CD4-positive, alpha-beta T cell treated with Interleukin-21 for 1 hour (primary cell): ENCODE measurements at places on chromosomes 3 and 15.

GRCh38 chr15:79204886-79205675 lies 77.4 kb upstream of the ANKRD34C start:
- no peak for DNase-seq

GRCh38 chr15:96339619-96340347 lies 9.3 kb downstream of the NR2F2 start:
- DNase-seq, result no peak

GRCh38 chr3:98013411-98014267 lies 21.5 kb downstream of the GABRR3 start:
- DNase-seq, result no peak

- DNase-seq, result no peak
Measured at GRCh38 chr3:114435386-114436115, 141.7 kb downstream of the TIGIT start.

GRCh38 chr3:139285691-139286090 lies 58.1 kb upstream of the MRPS22 start:
- no peak for DNase-seq

DNA sequence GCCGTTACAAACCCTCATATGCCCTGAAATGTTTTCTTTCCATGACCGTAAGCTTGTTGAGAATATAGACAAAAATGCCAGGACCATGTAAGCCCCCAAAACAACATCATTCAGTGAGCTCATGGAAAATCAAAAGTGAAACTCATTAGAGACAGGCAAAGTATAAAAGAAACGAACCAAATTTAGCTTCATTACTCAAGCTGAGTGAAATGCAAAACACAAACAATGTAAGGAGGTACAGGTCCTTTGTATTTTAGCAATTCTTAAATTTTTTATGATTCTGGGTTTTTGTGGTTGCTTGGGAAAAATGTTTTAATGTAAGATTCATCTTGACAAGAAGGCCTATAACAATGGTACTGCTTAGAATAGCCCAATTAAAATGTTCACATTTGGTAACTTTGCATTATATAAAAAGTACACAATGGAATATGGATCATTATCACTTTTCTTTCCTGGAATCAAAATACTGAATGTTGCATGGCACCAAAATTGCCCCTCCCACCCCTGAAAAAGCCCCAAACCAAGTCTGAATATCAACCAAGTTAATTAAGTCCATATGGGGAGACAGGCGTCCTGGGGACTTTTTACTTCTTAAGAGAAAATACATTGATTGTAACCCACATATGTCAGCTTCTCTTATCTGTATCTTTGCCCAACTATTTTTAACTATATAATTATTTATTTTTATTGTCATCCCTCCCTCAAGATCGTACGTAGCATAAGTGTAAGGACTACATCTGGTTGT lies 247.7 kb upstream of the CDIN1 start:
- no peak for DNase-seq

- peak; percentile 24 for DNase-seq
Measured at GRCh38 chr3:50299929-50300680, 900 bp upstream of the HYAL3 start.

GRCh38 chr15:64749999-64750657 lies 25.3 kb downstream of the RBPMS2 start:
- DNase-seq, result no peak

- DNase-seq, result no peak
Measured at GRCh38 chr15:34650177-34650576, 66.7 kb upstream of the GOLGA8B start.

- DNase-seq, result no peak
Measured at GRCh38 chr15:78715930-78716329, 74.9 kb upstream of the CHRNB4 start.

DNA sequence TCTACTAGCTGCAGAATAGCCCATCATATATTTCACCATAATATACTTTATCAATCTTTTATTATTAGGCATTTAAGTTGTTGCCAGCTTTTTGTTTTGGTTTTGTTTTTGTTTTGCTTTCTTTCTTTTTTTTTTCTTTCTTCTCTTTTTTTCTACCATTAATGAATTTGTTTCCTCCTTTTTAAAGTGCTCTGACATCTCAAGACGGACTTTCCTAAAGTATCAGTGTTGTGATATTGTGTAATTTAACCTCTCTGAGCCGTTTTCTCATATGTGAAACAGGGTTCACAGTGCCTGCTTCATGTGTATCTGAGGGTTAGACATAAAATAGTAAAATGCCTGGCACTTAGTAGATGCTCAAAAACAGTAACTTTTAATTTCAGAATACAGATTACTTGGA lies 109.5 kb upstream of the IL12A start:
- DNase-seq, result no peak

DNA sequence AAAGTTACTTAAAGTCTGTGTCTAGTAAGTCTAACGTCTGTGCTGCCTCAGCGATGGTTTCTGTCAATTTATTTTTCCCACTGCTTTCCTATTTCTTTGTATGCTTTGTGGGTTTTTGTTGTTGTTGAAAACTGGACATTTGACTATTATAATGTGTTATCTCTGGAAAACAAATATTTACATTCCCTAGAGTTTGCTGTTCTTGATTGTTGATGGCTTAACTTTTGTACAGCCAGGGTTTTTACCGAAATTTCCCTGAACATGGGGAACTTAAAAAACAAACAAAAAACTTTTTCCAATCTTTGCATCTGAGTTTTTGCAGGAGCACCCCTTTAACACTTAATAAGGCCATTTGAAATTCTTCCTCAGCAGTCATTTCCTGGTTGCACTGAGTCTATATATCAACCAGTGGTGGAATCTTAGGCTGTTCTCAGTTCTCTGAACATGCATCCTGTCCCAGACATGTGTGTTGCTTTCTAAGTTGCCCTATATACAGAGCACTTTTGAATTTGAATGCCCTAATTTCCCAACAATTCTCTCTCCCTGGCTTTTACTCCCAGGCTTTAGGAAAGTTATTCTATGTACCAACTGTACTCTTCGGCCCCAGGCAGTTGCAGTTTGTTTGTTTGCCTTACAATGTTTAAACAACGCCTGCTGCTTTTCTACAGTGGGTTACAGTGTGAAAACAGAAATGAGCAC lies 11.8 kb upstream of the PIAS1 start:
- DNase-seq, result no peak

DNA sequence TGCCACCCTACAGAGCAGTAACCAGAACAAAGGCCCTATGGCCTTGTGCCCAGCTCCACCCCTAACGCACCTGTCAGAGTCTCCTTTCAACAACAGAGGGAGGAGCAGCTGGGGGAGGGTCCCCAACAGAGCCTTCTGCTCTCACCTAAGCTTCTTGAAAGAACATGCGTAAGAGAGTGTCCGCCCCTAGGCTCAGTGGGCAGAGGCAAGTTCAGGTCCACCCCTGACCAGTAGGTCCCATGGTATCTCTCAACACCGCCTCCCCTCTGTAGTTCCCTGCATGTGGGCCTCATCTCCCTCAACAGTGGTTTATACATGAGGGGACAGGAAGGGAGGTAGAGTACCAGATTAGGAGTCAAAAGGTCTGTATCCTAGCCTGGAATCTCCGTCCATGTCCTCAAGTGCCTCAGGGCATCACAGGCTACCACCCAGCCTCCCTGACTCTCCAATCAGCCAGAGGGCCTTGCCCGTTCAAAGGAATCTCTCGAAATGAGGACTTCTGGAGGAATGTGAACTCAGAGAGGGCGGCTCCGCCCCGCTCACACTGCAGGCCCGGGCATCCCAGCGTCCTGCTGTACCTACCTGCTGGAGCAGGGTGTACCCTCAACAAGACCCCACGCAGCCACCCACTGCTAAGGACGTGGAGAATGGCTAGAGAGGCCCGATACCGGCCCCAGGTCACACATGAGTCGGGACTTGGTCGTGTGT lies 680 bp downstream of the POC1A start:
- no peak for DNase-seq

- DNase-seq, result peak; percentile 28
Measured at GRCh38 chr15:64844576-64845145, 2.9 kb downstream of the PLEKHO2 start.

DNA sequence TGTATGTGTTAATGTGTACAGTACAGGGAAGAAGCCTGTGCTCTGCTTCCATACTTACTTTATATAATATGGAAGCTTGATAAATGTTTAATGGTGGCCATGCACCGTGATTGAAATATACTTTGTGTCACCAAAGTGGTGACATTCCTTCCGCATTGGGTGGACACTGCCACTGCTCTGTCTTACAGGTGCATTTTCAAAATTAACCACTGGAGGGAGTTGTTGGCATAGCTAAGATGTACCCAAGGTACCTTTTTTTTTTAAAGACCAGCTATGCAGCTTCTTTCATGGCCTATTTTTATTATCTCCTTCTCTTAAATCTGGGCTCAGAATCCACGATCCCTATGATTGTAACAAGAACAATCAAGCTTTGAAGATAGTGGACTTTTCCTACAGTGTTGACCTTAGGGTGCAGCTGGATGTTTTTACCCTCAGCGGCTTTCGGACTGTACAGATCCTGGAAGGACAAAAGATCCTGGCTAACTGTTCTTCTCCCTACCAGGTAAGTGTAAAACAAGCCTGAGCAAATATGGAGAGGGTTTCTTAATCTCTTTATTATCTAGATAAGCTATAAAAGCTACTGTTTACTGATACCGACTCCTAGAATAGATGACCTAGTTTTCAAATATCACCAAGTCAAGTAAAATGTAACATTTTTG lies 21.6 kb upstream of the PAK6 start:
- DNase-seq, result peak; percentile 84

DNA sequence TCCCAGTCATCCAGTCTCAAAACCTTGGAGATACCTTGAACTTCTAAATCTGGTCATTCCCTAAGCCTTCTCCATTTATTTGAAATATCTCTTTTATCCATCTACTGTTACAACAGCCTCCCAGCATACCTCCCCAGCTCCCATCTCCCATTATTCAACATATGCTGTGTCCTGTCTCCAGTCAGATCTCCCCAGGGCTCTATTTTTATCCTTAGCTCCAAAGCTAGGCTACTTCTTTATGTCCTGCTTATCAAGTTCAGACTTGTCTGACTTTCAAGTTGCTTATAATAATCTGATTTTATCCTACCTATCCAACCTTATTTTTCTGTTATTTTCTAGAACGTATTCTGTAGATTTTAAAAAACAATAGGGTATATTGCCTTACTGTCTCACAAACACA lies 44.2 kb downstream of the IQGAP1 start:
- no peak for DNase-seq

DNA sequence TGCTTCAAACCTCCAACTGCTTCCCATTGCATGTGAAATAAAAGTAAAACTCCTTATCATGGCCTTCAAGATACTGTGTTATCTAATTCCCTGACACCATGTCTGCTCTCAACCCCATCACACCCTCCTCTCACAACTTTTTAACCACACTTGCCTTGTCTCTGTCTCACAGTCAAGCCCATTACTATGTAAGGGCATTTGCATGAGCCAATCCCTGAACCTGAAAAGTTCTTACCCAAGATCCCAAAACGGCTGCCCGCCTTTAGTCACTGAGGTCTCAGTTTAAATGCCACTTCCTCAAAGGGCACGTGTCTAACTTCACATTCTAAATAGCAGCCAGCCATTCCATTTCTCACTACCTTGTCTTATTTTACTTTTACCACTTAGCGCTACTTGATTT lies 83.1 kb downstream of the SST start:
- DNase-seq, result no peak

DNA sequence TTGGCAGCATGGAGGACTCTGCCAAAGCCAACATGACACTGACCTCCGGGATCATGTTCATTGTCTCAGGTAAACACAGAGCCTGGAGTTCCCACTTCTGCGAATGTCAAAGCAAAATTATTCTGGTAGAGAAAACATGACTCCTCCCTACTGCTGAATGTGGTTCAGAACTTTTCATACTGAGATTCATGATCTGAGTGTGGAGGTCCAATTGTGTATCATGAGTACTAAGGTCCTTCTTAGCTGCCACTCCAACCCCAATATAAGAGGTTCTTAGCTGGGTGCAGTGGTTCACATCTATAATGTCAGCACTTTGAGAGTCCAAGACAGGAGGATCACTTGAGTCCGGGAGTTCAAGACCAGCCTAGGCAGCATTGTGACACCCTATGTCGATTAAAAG lies 13.8 kb downstream of the CLDN18 start:
- DNase-seq, result no peak

- DNase-seq, result no peak
Measured at GRCh38 chr3:71111784-71112440, 471.6 kb downstream of the FOXP1 start.

GRCh38 chr3:124372775-124373174 lies 357.5 kb upstream of the UMPS start:
- DNase-seq, result no peak

GRCh38 chr15:79071901-79072300 lies 18.7 kb downstream of the RASGRF1 start:
- no peak for DNase-seq

DNA sequence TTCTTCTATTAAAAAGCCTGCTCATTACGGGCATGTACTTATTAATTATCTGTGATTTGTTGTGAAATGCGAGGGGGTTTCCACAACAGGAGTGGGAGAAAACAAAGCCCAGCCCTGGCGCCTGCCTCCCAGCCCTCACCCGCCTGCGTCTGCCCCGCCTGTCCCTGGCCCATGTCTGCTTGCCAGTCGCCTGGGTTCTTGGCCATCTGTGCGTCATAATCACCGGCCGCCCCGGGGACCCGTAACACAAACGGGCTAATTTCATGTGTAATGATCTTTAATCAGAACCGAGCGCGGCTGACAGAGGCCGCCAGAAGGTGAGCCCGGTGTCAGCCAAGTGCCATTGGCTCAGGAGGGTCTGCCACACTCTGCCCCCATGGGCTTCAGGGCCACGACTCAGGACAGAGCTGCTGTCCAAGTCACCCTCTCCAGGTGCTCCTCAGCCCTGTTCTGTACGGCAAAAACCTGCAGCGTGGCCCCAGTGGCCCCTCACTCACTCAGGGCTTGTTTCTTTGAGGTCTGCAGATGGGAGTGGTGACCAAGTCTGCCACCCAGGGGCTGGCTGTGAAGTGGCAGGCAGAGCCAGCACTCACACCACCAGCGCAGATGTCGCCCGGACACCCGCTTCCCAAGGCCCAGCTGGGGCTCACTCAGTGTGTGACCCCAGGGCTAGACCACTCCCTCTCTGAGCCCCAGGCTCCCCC lies 28.8 kb upstream of the TMEM115 start:
- DNase-seq, result no peak

- no peak for DNase-seq
Measured at GRCh38 chr3:192133271-192133670, 594.1 kb downstream of the FGF12 start.

GRCh38 chr15:68962465-68962864 lies 32.1 kb downstream of the SPESP1 start:
- no peak for DNase-seq

DNA sequence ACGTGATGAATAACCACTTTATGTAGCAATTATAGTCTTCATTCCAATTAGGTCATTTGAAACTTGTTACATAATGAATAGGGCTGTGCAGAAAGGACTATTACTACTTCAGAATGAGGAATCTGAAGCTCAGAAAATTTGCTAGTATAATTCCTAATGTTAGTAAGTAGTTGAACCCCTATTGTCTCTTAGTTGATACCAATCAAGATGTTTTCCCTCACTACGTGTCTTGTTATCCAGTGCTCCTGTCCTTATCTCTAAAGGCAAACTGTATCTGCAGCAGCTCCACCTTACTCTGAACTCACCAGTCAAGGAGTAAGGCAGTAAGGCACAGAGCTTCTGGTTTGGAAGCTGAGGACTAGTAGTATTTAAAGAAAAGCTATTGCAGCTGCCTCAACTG lies 32.0 kb downstream of the RAB11A start:
- no peak for DNase-seq
